NCI-H1417 treated with DMSO at 0.1 percent for 48 hours (cell line): ENCODE measurements at places on chromosomes 12 and 14.
A peak's percentile ranks its signal among the peaks of the same experiment; 100 is the strongest.

DNA sequence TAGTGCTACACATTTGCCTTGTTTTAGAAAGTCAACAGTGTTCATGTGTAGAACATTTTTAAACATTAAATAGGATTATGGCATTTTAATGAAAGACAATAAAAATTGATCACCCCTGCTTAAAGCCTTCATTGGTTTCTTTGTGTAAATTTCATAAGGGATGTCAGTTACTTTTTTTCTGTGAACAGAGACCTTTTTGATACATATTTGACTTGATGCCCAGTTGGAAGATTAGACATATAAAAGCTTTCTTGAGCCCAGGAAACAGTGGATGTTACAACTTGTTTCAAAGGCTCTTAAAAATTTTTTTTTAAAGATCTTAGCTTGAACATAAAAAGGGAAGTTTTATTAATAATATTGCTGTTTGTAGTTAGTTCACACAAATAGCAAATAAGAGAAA, 168.7 kb upstream of the PDZRN4 start:
- DNase-seq, result no peak

GRCh38 chr12:92546635-92547348, 156.0 kb upstream of the PLEKHG7 start:
- no peak for DNase-seq

DNA sequence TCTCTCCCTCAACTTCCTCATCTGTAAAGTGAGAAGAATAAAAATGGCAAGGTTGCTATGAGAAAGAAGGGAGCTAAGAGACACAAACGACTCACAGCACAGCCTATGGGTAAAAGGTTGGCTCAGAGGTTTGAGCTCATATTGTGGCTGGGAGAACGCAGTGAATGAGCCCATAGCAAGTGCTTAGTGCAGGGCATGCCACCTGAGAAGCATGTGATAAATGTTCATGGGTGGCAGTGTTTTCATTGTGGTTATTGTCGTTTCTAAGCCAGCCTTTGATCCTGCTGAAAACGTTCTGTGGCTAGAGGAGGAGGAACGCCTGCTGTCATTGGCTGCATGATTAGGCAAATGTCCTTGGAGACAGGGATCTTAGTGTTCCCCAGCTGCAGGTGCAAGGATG, 150.4 kb downstream of the KSR2 start:
- no peak for DNase-seq

GRCh38 chr14:87199381-87199780, 793.6 kb downstream of the GALC start:
- DNase-seq, result no peak

DNA sequence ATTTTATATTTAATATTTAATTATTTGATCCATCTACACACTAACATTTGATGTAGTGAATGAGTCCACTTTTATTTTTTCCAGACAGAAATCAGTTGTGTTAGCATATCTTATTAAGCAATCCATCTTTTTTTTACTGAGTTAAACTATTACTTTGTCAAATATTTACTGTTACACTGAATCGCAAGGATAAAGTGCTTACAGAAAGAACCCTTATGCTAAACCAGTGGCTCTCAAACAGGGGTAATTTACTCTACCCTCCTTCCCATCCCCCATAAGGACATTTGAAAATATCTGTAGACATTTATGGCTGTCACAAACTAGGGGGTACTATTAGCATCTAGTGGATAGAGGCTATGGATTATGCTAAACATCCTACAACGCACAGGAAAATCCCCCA, 508.2 kb downstream of the C12orf50 start:
- no peak for DNase-seq

- DNase-seq, result no peak
Measured at GRCh38 chr14:71856199-71856919, 75.9 kb upstream of the RGS6 start.

GRCh38 chr12:93020631-93021597, 91.8 kb upstream of the EEA1 start:
- no peak for DNase-seq

DNA sequence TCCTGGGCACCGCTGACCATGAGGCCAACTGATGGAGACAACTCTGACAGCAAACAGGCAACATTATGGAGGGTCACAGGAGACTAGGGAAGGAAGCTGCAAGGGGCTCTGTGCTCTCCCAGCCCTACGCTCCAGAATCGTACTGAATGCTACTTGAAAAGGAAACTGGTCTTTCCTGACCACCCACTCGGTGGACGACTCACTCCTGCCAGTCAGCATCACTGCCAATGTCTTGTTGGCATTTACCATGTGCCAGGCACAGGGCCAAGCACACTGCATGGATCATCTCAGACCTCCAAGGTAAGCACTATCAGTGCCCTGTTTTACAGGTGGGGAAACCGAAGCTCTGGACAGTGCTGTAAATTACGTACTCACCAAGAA, 38.0 kb downstream of the CCDC85C start:
- DNase-seq, result no peak

GRCh38 chr14:99562856-99563748, 40.9 kb downstream of the CCDC85C start:
- DNase-seq, result peak; percentile 64

GRCh38 chr12:82596483-82596882, 90.2 kb upstream of the TMTC2 start:
- DNase-seq, result peak; percentile 81

- DNase-seq, result no peak
Measured at GRCh38 chr14:86168371-86168770, 638.4 kb downstream of the FLRT2 start.

DNA sequence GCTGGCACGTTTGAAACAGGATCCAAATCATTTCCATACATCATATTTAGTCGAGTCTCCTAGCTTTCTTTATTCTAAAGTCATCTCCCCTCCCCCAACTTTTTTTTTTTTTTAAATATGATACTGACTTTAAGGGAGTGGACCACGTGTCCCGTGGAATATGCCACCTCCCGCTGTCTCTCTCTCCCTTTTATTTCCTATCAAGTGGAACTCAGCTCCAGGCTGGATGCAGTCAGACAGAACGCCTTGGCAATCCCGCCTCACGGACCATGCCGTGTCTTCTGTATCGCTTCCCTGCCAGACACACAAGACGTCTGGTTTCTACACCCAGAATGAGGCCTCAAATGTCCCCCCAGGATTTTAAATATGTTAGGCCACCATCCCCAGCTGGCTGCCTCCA, 21.2 kb downstream of the BCL7A start:
- DNase-seq, result no peak

DNA sequence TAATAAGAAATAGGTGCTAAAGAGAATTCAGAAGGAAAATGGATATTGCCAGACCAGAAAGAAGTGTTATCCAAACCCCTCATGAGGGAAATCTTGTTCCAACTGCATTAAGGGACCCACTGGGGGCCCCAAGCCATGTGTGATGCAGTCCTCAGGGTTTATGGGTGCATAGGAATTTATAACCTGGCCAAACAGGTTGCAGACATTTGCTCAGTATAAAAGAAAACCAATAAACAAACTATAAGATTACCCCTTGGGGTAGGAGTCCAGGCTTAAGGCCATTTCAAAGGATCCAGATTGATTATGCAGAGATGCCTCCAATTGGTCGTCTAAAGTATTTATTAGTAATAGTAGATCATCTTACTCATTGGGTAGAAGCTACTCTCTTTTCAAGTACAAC, 240.9 kb upstream of the DIO3 start:
- DNase-seq, result no peak

GRCh38 chr12:50057896-50058670, 687 bp downstream of the ASIC1 start:
- DNase-seq, result no peak

- no peak for DNase-seq
Measured at GRCh38 chr12:110641521-110641920, 27.6 kb downstream of the TCTN1 start.

- no peak for DNase-seq
Measured at GRCh38 chr12:65147312-65147905, 22.0 kb upstream of the LEMD3 start.

DNA sequence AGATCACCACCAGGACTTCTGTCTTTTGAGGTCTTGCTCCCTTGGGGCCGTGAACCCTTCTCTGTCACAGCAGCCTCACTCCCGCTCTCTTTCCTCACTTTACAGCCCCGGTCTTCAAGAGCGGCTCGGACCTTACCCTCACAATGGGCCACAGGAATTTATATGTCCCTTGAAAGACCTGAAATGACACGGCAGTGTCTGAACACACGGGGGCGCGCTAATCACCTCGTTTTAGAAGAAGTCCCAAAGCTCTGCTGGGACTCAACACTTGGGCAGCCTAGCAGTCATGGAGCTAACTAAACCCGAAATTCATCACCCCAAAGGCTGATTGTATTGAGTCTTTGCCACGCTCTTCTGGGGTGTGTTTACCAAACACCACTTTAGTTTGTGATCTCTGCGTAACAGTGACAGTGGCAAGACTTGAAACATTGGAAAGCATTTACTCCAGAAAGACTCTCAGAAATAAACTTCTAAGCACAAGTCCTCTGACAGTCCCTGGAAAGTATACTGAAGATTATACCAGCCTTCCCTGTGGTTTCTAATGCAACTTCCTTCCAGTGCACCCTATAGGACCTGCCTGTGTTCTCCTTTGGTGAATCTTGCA, 29.0 kb downstream of the SERPINA11 start:
- DNase-seq, result no peak

- DNase-seq, result no peak
Measured at GRCh38 chr12:118480235-118480634, 103.9 kb downstream of the SUDS3 start.

DNA sequence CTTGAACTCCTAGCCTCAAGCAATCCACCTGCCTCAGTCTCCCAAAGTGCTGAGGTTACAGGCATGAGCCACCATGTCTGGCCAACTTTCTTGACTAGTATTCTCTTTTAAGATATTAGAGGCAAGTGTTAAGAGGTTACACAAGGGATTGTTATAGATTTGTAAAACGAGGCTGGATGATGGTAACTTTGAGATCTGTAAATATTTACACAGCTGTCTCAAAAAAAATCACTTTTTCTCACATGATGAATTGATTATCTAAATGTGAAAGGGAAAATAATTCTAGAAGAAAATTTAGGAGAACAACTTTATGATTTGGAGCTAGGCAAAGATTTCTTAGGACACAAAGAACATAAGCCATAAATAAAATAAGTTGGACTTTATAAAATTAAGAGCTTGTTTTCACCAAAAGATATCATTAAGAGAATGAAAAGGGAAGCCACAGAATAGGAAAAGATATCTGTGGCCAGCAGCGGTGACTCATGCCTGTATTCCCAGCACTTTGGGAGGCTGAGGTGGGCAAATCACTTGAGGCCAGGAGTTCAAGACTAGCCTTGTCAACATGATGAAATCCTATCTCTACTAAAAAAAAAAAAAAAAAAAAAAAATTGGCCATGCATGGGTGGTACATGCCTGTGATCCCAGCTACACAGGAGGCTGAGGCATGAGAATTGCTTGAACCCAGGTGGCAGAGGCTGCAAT, 77.4 kb downstream of the BBS10 start:
- DNase-seq, result no peak

- no peak for DNase-seq
Measured at GRCh38 chr14:51008446-51008845, 64.2 kb upstream of the PYGL start.

- no peak for DNase-seq
Measured at GRCh38 chr14:50067723-50068495, 48.5 kb downstream of the VCPKMT start.

GRCh38 chr12:57890191-57891115, 43.9 kb upstream of the CTDSP2 start:
- no peak for DNase-seq
